Activated CD4-positive, alpha-beta T cell treated with anti-CD3 and anti-CD28 coated beads, Interleukin-2, amount 10 ng/mL, durations not matched to agents 24 days and 14 days (primary cell): ENCODE measurements at places on chromosomes 13 and 19. TPM values are rescaled to one million over a fixed set of nuclear protein-coding genes. Genes with fewer than 3 reads are reported as not detected.

DNA sequence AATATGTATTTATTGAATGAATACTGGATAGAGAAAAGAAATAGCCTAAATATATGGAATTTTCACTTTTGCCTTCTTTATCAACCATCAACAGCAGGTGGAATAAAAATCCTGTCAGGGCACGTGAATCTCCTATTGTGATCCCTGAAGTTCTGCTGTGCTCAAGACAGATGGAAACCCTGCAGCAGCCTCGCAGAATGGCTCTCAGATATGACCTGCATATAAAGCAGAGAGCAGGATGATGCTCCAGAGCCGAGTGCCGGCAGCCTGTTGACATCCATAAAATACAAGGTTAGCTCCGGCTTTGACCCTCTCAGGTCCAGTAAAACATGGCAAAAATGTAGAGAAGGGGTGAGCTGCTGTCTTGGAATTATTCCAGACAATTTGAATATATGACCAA is 659.3 kb downstream of the DIAPH3 start:
- no peak for DNase-seq

DNA sequence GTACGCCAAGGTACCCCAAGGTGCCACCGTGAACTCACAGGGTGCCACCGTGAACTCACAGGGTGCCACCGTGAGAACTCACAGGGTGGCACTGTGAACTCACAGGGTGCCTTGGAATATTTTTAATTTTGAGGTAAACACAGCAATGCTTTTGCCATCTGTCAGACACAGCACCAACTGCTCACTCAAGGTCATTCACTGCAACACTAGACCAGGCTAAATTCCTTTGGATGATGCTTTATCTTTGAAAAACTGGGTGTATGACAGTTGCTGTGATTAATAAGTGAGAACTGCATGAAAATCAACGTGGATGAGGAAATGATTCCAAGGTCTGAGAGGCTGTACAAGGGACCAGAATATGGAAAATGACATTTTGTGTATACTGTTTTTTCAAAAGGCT is 18.9 kb downstream of the SAFB2 start:
- no peak for DNase-seq

GRCh38 chr13:114032126-114032799 is 58.4 kb upstream of the C13orf46 start:
- no peak for DNase-seq

DNA sequence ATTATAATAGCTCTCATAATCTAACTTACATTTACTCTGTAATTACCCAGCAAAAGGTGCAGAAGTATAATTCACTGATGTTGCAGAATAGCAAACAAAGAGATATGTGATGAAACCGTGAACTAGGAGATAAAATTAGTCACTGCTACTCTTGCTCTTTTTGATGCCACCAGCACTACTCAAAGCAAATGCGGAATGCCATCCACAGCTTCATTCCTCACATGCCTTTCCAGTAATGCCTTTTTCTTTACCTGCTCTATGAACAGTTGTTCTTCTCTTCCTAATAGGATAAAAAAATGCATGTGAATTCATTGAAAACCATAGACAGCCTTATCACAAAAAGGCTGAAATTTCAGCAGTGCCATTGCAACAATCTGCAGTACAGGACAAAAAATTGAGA is 1129.5 kb downstream of the DIAPH3 start:
- DNase-seq: no peak

- DNase-seq: peak; percentile 42
Measured at GRCh38 chr13:41413872-41414271, 43.5 kb upstream of the RGCC start.

- peak; percentile 45 for DNase-seq
Measured at GRCh38 chr19:27776524-27776923, 1436.4 kb downstream of the UQCRFS1 start.

- DNase-seq: no peak
Measured at GRCh38 chr13:59734393-59734792, 429.3 kb downstream of the DIAPH3 start.

DNA sequence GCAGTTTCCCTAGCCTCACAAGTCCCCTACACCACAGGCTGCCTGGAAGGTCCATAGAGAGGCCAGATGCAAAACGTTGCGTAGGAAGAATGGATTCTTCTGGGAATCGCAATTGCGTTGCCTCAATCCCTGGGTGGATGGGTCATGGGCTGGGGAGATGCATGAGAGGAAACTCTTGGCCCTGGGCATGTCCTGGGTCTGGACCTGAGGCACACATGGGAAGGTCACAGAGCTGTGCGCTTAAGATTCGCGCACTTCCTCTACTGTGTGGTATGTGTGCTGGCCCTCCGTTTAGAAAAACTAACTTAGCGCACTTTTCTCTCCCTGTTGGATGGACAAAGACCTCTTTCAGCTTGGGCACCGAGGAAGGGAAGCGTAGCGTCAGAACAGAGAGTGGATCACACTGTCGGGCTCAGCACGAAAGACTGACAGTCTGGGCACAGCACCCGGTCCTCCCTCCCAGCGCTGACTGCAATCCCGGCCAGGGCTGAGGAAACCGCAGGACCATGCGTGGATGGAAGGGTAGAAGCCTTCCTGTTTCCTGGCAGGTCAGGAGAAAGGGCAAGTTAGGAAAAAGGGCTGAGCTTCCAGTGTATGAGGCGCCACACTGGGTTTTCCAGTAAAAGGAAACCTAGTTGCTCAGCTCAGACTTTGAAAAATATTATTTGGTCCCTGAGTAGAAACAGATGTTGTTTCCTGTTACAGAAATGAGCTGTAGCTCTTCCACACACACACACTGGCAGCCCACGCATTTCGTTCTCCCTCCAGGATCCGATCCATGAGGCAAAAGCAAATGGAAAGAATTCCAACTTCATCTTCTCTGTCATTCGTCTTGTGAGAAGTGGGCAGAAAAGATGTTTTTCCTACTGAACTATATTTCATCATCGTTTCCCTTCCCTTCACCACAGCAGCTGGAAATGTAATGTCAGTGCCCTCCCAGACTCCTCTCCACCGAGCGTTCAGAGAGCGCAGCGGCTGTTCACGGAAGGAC is 86.0 kb downstream of the ING1 start:
- no peak for DNase-seq

GRCh38 chr13:100517728-100518127 is 70.9 kb downstream of the GGACT start:
- DNase-seq: no peak

- DNase-seq: no peak
Measured at GRCh38 chr19:51196181-51196580, 28.7 kb upstream of the CD33 start.

DNA sequence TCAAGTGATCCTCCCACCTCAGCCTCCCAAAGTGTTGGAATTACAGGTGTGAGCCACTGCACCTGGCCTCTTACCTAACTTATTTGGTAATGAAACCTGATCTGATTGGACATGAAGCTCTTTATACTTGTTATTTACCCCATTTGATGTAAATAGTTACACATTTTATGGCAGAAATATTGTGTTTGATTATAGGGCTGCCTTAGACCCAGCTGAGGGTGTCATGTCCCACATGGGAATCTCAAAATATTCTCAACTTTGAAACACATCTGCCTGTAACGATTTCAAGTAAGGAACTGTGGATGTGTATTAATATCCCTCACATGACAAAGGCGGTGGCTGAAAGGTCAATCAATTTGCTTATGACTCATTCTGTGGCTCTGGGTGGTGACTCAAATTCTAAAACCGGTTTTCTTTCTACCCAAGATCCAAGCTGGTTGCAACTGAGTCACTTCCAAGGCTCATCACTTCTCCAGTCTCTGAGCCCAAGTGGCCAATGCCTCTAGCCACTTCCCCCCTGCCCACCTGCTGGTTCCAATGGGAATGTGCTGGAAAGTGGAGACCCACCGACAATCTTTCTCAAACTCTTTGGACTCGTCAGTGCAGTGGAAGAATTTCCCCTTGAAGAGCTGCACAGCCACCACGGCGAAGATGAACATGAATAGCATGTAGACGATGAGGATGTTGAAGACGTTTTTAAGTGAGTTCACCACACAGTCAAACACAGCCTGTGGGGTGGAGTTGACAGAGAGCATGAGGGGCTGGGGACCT is 110.9 kb downstream of the IER2 start:
- DNase-seq: peak; percentile 58

DNA sequence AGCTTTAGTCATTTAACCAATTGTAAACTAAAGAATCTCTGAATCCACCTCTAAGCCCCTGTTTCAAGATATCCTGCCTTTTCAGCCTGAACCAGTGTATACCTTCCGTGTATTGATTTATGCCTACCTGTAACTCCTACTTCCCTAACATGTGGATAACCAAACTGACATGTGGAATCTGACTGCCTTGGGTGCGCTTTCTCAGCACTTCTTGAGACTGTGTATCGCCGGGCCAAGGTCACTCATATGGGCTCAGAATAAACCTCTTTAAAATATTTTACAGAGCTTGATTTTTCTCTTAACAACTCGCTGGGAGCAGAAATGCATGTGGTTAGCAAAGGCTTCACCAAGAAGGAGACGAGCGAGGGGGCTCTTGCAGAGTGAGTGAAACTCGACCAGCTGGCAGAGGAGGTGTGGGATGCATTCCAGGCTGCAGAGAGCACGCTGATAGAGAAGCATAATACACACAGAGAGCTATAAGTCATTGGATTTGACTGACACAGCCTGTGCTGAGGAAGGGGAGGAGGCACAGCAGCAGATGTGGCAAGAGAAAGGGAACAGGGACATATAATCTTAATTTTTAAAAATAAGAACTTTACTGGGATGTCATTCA is 268.2 kb upstream of the MAB21L1 start:
- DNase-seq: no peak

DNA sequence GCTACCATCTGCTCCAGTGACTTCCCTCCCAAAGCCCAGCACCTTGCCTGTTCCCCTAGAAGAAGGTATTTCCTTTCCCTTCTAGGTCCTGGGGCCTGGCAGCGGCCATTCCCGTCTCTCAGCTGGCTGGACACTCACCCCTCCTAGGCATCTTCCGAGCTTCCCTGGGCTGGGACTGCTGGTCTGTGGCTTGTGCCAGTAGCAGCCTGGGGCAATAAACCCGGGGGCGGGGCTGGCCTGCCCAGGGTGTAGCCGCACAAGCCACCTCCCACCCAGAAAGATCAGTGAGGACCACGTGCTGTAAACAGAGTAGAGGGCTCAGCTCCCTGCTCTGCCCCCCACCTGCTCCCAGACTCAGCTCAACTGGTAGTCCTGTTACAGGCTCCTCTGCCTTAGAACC is 15.0 kb downstream of the LIPE start:
- no peak for DNase-seq

GRCh38 chr13:73880365-73880764 is 253.8 kb downstream of the KLF12 start:
- no peak for DNase-seq

- no peak for DNase-seq
Measured at GRCh38 chr19:7934766-7935165, 8.7 kb downstream of the TIMM44 start.

DNA sequence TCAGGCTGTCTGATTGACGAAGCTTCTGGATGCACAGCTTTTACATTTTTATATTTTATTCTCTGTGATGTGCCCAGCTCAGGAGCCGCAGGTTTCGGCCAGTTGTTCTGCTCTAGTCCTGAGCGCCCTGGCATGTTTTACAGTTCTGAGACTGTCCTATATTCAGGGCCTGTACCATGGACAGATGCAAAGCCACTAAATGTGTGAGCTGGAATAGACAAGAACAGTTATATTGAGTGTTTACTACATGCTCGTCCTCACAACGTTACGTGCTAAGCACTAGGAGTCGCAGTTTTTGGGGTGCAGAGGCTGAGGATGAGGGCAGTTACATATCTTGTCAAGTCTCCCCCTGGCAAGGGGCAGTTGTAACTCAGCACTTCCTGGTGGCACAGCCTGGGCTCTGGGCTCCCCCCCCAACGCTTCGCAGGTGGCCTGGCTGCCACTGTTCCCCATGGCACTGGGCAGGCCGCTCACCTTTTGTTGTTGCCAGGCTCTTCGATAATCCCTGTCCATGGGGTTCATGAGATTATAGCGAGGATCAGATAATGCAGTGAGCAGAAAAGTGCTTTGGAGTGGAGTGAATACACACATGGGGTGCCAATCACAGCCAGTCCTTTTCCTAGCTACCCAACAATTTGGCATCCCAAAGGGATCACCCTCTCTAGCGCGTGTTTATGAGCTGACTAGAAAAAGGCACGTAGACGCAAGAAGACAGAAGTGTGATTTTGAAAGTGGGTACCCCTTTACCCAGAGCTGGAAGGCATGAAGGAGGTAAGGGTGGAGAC is 23.5 kb downstream of the ARL11 start:
- DNase-seq: no peak

DNA sequence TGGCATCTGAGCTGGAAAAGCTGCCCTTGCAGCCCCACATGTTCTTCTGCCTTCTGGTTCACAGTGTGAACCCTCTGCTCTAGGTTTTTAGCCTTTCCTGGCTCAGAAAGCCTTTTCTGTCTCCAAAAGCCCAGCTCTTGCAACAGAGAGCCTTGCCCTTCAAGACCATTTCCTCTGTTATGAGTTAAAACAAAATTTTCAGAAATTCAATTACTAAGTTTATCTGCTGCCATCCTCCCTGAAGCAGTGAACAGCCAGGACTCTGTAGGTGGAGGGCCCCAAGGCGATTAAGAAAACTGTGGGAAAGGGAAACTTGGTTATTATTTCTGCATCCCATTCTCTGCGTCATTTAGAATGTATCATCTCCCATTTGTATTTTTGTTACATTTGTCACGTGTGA is 18.8 kb downstream of the FAM124A start:
- DNase-seq: no peak

DNA sequence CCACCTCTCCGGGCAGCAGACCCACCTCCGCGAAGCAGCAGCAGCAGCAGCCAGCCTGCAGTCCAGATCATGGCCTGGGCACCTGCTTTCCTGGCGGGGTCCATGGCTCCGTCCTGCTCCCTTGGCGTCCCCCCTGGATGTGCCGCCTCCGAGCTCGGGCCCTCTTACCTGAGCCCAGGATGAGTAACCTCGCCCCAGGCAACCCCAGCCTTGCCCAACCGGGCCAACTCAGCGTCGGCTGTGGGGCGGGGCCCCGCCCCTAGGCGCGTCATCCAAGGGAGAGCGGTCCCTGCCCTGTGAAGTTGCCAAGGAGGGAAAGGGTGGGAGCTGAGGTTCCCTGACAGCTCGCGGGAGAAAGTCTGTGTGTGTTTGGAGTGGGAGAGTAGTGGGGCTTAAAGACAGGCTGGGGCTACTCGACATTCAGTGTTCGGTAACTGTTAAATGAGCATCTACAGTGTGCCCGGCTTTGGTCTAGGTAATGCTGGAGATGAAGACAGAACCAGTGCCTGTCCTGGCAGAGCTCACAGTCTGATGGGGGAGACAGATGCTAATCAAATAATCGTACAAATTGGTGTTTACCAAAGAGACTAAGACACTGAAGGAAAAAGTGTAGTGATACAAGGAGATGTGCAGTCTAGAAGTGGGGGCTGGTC is at the start of gene LYPD3:
LYPD3 (minus strand) TSS at position 141 of the 653 bp plus-strand sequence; CDS start at position 104, 37 bp downstream.
- DNase-seq: no peak

- no peak for DNase-seq
Measured at GRCh38 chr13:114053026-114053425, 79.2 kb upstream of the C13orf46 start.

ZNF229 gene
- total RNA-seq: 0.05 TPM in 1 of 2 replicates, not detected in the other

UNC13A gene
- total RNA-seq: 0.02 TPM in 2 replicates

ALKBH6 gene
- total RNA-seq: 46.1 and 50.7 TPM in 2 replicates

TMPRSS9 gene
- 0.09 TPM in 1 of 2 replicates, not detected in the other for total RNA-seq

LRRC25 gene
- total RNA-seq: not detected in 2 replicates

MAMSTR gene
- 1.2 and 1.4 TPM in 2 replicates for total RNA-seq

CD70 gene
- 46.8 and 47.4 TPM in 2 replicates for total RNA-seq
